ENCODE measurements at places on chromosomes 16 and 17.
A peak's percentile ranks its signal among the peaks of the same experiment; 100 is the strongest.

GRCh38 chr17:76681222-76682137 lies 29.3 kb downstream of the MXRA7 start:
- DNase-seq = peak; percentile 59

DNA sequence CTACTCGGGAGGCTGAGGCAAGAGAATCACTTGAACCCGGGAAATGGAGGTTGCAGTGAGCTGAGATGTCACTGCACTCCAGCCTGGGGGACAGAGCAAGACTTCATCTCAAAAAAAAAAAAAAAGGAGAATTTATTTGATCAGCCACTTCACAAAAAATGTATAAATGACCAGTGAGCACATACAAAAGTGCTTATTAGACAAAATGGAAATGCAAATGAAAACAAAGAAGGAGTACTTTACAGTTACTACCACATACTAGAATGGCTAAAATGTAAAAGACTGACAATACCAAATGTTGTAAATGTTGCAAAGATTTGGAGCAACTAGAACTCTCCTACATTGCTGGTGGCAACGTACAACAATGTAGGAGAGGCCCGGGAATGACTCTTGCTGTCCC lies 241.8 kb upstream of the SOX9 start:
- no peak for DNase-seq

- no peak for DNase-seq
Observed at GRCh38 chr16:11169641-11170040, 86.4 kb downstream of the SOCS1 start.

GRCh38 chr17:75087558-75088453 lies at the start of gene SLC16A5:
Gene SLC16A5 (plus strand): TSS chr17:75087954. CDS start chr17:75093637, 5,683 bp downstream.
- peak; percentile 75 for DNase-seq

GRCh38 chr16:9766891-9767290 lies 415.3 kb downstream of the GRIN2A start:
- DNase-seq = no peak

DNA sequence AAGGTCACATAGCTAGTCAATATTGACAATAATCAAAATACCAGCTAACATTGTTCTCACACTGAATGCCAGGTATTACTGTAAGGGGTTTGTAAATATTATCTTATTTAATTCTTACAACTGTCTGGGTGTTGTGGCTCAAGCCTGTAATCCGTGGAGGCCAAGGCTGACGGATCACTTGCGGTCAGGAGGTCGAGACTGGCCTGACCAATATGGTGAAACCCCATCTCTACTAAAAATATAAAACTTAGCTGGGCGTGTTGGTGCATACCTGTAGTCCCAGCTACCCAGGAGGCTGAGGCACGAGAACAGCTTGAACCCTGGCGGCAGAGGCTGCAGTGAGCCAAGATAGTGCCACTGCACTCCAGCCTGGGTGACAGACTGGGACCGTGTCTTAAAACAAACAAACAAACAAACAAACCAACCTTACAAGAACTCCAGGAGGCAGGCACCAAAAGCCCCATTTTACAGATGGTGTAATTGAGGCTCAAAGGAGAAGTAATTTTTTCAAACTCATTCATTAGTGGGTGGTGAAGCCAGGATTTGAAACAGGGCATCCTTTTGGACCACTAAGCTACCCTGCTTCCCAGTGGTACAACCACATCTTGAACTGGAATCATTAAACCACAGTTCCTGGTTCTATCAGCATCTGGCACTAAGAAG lies 104.3 kb downstream of the XYLT1 start:
- DNase-seq = no peak

DNA sequence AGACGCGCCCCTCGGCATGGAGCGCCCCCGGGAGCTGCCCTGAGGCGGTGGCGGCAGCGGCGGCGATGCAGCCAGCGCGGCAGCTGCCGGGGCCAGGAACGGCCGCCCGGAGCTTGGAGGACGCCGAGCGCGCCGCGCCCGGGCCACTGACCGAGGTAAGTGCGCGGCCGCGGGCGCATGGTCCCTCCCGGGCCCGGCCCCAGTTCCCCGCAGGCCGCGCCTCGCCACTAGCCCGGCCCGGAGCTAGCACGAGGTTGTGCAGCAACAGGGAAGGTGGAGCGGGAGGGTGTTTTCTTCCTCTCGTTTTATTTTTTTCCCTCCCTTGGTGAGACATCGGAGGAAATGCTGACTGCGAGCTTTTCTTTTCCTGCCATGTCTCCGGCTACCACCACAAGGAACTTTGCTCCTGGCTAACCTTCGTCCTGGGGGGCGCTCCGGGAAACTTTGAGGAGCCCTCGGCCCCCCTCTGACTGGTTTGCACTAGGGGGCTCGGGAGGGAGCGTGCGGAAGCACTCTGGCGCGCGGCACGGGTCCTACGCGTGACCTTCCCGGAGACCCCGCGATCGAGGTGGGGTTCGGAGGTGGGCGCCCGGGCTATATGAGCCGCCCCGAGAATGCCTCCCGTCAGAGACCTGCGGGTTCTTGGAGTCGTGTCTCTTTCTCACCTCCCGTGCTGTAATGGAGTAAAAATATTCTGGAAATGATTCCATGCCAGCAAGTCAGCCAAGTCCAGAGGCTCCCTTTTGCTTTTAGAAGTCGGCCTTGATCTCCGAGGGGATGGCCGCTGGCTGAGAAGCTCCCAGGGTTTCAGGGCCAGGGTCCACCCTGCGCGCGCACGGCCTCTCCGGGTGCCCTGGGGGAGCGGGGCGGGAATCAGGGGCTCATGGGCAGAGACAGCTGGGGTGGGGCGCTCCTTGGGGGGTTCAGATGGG lies 868 bp downstream of the KCNJ12 start:
- no peak for DNase-seq

- DNase-seq = no peak
Observed at GRCh38 chr16:21156767-21157467, 1.6 kb upstream of the LDAF1 start.

GRCh38 chr16:52805559-52806168 lies 247.0 kb downstream of the CHD9NB start:
- DNase-seq = no peak

DNA sequence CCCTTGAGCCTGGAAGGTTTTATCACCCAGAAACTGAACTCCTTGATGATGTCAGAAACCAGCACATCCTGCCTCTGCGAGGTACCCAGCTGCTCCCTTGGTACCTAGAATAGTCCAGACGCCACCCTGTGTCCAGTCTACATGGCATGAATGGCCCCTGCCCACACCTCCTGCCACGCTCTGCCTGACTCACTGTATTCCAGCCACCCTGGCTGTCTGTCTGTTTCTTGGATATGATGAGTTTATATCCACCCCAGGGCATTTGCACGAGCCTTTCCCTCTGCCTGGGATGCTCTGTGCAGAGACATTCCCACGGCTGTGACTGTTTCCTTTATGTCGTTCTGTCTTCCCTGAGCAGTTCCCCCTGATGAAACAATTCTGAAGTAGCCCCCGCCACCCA lies 68.7 kb downstream of the CRISPLD2 start:
- no peak for DNase-seq

DNA sequence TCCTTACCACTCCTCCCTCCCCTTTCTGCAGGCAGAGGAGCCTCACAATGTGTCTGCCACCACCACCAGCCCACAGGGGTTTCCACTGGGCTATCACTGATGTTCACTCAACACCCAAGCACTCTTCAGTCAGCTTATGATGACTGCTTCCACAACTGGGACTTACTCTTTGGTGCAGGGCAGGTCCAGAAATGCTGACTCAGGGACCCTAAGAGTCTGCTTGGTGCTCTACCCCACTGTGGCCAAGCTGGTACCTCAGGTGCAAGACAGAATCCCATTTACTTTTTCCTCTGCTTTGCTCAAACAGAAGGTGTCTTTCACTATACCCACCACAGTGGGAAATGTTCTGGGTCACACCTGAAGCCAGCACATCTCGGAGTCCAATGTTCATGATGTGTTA lies 40.1 kb downstream of the ZNF267 start:
- DNase-seq = no peak

DNA sequence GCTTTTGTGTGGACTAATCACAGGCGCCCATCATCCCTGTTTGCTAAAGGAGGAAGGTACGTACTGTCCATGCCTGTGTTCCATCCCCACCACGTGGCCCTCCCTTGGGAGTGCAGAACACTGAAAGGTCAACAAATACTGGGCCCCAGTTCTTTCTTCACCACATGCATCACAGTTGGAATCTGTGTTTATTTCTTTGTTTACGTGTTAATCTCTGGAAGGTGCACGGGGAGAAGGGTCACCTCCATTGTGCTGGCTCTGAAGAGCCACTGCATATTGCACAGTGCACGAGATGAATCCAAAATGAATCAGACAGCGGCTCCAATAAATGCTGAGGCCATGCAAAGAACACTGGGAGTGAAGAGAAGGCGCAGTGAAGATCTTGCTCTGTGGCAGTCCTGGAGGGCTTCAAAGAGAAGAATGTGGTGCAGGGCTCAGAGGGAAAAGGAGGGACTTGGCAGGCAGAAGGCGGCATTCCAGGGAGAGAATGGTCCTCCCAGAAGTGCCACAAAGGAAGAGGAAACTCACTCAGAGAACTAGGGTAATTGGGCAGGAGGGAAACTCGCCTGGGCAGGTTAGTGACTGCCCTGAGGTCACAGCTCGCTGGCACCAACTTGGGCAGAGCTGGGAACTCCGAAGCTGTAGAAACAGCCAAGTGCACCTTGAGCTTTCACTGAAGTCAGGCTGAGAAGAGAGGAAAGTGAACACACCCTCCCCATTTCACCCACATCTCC lies 3.7 kb downstream of the RPH3AL start:
- no peak for DNase-seq

- DNase-seq = no peak
Observed at GRCh38 chr17:44444735-44445105, 55.3 kb upstream of the ITGA2B start.

GRCh38 chr16:52912565-52913173 lies 140.0 kb downstream of the CHD9NB start:
- no peak for DNase-seq

- no peak for DNase-seq
Observed at GRCh38 chr17:4195306-4195705, 52.3 kb downstream of the CYB5D2 start.

GRCh38 chr17:62827746-62828485 lies 19.8 kb upstream of the MARCHF10 start:
- no peak for DNase-seq

GRCh38 chr16:72371307-72372086 lies 199.5 kb upstream of the PMFBP1 start:
- no peak for DNase-seq

- DNase-seq = no peak
Observed at GRCh38 chr16:50389900-50390299, 21.1 kb upstream of the BRD7 start.

GRCh38 chr16:88022076-88023042 lies 71.1 kb downstream of the BANP start:
- DNase-seq = no peak

DNA sequence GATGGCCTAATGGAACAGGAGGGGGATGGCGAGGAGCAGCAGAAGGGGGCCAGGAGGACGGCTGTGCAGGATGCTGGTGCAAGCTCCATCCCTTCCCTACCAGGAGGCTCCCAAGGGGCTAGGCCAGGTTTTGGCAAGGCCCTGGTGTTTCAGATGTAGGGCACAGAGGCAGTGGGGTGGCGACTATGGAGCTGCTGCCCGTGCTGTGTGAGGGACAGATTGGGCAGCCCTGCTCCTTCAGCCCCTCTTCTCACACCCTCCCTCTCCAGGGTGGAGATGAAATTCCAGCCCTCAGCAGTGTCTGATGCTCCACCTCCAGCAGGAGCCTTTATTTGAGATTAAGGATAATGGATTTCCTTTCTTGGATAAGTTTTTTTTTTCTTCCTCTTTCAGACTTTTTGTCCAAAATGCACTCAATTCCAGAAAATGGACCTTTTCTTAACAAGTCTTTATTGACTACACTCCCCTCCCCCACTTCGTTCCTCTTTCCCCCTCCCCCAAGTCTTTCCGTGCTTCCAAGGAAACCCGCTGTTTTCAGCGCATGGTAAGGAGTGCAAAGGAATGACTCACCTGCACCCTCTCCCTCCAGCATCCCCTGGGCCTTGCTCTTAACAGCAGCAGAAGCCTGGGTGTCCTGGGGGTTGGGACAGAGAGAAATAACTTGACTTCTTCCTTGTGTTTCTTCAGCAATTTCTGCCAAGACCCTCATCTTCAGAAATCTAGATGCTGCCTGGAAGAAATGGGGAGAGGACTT lies 95.2 kb downstream of the CCDC182 start:
- DNase-seq = no peak

GRCh38 chr16:22314661-22315626 lies 17.7 kb downstream of the POLR3E start:
- no peak for DNase-seq

GRCh38 chr17:36947922-36948716 lies 635 bp upstream of the AATF start:
- no peak for DNase-seq

- DNase-seq = no peak
Observed at GRCh38 chr16:8585041-8585440, 5.3 kb downstream of the TMEM114 start.

DNA sequence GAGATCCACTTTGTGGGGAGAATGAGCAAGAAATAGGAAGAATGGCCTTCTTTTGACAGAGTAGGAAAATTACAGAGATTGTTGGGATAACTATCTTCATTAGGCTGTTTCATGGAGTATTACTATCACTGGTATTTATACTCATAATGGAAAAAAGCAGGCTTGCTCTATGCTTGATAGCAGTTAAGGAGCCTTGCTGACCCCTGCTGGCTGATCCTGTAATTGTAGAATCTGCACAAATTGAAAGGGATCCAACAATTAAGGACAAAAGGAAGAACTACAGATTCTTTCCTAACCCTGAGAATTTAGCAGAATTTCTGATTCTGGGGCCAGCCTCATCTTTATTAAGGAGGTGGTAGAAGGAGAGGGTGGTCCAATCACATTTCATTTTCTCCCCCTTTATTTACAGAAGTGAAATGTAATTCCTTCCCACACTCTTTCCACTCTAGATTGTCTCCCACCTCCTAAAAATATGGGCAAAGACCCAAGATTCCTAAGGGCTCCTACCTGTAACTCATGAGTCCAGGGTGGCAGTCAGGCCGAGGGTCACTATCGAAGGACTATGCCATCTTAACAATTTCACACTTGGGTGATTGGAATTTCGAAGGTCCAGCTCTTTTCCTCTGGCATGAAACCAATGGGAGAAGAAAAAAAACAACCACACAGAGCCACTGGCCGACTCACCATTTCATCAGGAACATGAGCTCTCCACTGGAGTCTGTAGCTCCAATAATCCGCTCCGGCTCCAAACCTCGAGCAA lies 26.3 kb downstream of the NFE2L1 start:
- DNase-seq = peak; percentile 48

GRCh38 chr16:1850981-1851380 lies 21.0 kb downstream of the MEIOB start:
- DNase-seq = no peak

DNA sequence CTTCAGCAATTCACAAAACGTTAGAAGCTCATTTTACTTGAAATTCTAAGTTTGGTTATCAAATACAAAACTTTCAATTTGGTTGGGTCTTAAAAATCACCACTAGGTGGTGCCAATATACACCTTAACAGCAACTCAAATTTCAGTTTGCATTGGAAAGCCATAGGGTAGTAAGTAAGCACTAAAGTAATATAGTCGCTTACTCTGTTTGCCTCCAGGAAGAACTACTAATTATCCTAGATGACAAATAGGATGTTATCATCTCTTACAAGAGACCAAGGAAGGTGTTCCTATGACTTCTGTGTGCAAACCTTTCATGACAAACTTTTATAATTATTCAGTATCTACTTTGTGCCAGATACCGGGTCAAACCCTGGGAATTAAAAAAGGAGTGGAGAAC lies 93.3 kb downstream of the MYO1D start:
- DNase-seq = peak; percentile 7

Measured in GDM1 (cell line).